Pancreas (tissue), 10 donors: ENCODE measurements at places on chromosomes 3 and 15.

DNA sequence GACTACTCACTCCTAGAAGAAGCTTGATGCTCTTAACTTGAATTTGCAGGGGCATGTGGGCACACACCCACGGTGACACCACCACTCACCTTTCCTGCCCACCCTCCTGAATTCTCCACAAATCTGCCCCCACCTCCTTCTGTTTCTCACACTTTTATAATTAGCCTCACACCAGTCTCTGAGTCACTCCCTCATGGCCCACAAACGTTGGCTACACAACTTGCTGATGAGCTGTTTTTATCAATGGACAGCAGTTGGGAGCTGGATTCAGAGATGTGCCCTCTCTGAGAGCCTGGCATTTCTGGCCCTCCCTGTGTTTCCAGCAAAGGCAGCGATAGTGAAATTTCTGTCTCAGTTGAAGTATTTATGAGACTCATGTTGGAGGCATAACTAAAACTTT lies 1.3 kb downstream of the COLQ start:
- no peak for DNase-seq

DNA sequence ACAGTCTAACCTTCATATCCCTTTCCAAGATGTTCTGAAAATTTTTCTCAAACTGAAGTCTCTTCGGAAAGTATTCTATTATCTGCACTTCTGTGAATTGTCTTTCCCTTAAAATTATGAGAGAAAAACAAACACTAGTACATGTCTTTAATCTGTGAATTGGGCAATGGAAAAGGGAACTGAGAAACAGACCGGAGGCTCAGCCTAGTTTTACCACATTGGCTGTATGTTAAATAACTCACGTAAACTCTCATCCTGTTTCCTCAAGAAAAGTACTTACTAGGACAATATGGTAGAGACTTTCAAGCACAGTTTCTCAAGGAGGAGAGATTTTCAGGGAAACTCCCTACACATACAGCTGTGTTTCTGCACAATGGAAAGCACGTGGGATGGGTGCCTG lies 982.2 kb upstream of the SEMA6D start:
- no peak for DNase-seq

GRCh38 chr3:189082666-189083427 lies 88.9 kb upstream of the TPRG1 start:
- DNase-seq, result no peak

DNA sequence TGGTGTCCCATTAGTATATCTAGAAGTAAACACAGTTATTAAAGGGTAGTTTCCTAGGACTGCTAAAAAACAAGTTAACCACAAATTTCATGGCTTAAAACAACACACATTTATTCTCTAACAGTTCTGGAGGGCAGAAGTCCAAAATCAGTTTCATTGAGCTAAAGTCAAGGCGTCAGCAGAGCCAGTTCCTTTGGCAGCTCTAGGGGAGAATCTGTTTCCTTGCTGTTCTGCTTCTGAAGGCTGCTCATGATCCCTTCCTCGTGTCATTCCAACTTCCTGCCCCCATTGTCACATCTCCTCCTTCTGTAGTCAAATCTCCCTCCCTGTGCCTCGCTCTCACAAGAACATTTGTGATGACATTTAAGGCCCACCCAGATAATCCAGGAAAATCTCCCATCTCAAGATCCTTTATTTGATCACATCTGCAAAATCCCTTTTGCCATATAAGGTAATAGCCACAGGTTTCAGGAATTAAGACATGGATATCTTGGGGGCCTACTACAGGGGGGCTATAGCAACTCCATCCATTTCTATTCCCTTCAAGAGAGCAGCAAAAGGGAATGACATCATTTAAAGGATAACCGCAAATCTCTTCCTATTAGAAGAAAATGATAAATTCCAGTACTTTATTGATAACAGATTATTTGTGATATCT lies 50.1 kb downstream of the GPR176 start:
- DNase-seq, result no peak

DNA sequence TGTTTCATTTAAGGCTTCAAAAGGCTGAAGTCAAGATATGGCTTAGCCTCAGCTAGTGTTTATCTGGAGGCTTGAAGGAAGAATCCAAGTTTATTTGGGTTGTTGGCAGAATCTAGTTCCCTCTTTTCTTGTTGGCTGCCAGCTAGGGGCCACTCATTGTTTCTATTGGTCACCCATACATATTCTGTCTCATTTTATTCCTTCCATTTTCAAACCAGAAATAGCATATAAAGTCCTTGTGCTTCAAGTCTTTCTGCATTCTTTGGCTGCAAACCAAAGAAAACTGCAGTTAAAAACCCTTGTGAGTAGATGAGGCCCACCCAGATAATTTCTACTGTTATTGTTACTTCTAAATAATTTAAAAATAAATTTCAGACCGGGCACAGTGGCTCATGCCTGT lies 301.7 kb downstream of the OXSM start:
- DNase-seq, result no peak

DNA sequence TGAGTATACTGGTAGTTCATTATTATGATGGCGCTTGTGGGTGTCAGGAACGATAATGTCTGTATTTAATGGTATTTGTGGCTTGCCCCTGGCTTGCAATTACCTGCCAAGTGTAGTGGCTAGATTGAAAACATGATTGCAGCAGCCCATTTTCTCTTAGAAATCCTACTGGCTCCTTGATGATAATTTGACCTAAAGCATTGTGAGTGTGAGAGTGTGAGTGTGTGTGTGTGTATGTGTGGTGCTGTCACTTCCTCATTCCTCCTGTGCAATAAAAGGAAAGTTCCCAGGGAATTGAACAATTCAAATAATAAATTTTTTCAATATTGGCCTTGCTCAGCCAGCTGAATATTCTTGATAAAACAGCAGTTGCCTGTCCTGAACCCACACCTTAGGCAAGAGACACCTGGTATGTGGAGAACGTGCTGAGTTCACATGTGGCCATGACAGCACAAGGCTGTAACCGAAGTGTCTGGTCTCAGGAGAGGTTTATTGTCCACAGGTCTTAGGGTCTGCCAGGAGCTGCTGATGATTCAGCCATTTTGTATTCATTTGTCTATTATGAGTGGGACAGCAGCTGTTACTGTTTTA lies 193.3 kb downstream of the CD47 start:
- DNase-seq, result no peak

- no peak for DNase-seq
Measured at GRCh38 chr3:174156200-174156599, 702.9 kb upstream of the NAALADL2 start.

- DNase-seq, result no peak
Measured at GRCh38 chr15:99201408-99202175, 47.8 kb downstream of the TTC23 start.

GRCh38 chr3:64306745-64307144 lies 81.5 kb upstream of the PRICKLE2 start:
- DNase-seq, result no peak

DNA sequence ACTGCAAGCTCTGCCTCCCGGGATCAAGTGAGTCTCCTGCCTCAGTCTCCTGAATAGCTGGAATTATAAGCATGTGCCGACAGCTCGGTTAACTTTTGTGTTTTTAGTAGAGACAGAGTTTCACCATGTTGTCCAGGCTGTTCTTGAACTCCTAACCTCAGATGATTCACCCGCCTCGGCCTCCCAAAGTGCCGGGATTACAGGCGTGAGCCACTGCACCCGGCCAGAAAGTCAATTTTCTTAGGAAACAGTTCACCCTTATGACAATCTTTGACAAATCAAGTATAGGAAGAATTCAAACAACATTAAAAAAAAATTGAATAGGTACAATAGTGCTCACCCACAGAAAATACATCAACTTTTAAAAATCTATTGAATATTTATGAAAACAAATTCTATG lies 23.6 kb upstream of the DUT start:
- DNase-seq, result no peak

DNA sequence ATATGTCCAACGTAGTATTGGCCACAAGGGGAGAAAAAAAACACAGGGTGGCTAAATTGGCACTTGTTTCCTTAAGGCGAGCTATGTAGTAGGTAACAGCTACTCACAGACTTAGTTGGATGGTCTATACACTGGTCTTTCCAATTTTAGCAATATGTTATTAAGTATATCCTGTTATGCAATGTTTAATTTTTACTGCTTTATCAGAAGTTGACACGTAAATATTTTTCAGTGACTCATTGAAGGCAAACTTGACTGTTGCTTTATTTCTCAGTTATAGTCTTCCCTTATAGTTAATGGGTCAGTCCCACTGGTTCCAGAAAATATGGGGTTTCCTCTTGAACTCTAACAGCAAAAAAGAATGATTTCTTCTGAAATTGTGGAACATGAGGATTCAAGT lies 46.5 kb downstream of the ADPGK start:
- DNase-seq, result no peak

GRCh38 chr3:141454906-141455602 lies 31.8 kb upstream of the RASA2 start:
- DNase-seq, result no peak

DNA sequence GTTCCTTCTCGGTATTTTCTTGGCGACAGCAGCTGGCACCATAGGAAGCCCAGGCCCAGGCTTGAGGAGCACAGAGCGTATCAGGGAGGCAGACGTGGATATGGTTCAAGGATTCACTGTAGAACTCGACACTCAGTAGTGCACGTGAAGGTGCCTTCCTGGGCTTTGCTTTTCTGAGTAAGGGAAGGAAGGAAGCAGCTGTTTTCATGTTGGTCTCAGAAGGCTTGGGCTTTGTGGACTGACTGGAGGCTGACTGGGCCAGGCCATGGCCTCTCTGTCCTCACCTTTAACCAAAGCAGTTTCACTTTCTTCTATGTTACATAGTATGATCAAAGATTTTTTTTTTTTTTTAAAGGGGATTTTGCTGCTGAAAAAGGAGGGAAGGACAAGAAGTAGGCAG lies 6.9 kb upstream of the GHRL start:
- DNase-seq, result no peak

GRCh38 chr3:28615971-28616370 lies 267.3 kb upstream of the AZI2 start:
- no peak for DNase-seq

DNA sequence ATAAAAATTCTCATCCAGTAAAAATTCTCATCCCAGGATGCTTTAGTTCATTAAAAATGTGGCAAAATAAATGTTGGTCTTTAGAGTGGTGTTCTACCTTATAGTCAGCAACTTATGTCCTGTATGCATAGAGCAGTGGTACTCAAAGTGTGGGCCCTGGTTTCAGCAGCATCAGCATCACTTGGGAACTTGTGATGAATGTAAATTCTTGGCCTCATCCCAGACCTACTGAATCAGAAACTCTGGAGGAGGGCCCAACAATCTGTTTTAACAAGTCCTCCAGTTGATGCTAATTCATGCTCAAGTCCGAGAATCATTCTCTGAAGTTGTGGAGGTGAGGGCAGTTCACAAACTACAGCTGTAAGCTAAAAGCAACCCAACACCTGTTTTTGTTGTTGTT lies 307.3 kb upstream of the SATB1 start:
- no peak for DNase-seq

- DNase-seq, result no peak
Measured at GRCh38 chr3:106816838-106817237, 560.4 kb upstream of the CCDC54 start.

- peak; percentile 55 for DNase-seq
Measured at GRCh38 chr3:152298393-152299248, 29.9 kb downstream of the MBNL1 start.

- DNase-seq, result no peak
Measured at GRCh38 chr3:159960188-159961148, 28.2 kb upstream of the IL12A start.

- DNase-seq, result no peak
Measured at GRCh38 chr15:51075826-51076523, 18.7 kb downstream of the TNFAIP8L3 start.

GRCh38 chr3:29852767-29853166 lies 571.9 kb downstream of the RBMS3 start:
- no peak for DNase-seq

DNA sequence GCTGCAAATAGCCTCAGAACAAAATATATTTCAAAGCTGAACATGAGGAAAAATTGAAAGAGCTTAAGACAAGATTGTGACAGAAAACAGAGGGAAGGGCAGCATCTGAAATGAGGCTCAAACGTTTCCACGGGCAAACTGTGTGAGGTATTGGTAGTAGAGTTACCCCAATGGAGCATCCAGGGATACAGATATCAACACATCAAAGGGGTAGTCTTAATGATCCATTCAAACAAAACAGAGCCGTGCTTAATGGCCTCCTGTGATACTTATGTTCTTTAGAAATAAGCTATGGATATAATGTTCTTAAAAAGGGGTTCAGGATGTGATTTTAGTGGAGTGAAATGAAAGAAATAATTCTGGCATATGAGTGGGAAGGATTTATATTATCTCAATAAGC lies 430.3 kb upstream of the PDZRN3 start:
- DNase-seq, result no peak

- DNase-seq, result no peak
Measured at GRCh38 chr3:30448450-30449289, 157.7 kb upstream of the TGFBR2 start.

DNA sequence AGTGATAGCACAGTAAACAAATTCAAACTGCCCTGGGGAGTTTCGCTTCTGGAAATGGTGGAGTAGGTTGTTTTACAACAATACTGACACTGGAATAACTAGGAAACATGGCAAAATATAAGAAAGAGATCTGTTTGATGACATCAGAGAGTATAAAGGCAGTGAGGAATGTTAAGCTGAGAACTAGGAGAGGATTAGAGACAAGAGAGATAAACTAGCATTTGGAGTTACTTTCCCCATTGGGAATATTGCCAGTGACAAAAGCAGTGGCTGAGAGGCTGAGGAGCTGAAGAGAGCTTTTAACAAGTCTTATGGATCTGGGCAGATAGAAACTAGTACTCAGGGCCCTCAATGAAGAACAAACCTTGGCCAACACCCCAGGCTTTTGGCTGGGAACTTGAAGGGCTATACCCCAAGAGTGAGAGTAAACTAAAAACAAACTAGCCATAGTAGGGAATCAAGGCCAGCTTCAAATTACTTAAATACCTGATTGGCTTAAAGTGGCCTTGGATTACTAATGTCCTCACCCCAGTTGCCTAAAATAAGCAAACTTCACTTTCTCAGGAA lies 280.4 kb downstream of the KLF13 start:
- no peak for DNase-seq

- DNase-seq, result no peak
Measured at GRCh38 chr3:149860881-149861280, 47.9 kb downstream of the RNF13 start.

GRCh38 chr3:43346978-43347749 lies 60.8 kb downstream of the SNRK start:
- no peak for DNase-seq

GRCh38 chr15:83158393-83158792 lies 49.2 kb downstream of the HDGFL3 start:
- no peak for DNase-seq

DNA sequence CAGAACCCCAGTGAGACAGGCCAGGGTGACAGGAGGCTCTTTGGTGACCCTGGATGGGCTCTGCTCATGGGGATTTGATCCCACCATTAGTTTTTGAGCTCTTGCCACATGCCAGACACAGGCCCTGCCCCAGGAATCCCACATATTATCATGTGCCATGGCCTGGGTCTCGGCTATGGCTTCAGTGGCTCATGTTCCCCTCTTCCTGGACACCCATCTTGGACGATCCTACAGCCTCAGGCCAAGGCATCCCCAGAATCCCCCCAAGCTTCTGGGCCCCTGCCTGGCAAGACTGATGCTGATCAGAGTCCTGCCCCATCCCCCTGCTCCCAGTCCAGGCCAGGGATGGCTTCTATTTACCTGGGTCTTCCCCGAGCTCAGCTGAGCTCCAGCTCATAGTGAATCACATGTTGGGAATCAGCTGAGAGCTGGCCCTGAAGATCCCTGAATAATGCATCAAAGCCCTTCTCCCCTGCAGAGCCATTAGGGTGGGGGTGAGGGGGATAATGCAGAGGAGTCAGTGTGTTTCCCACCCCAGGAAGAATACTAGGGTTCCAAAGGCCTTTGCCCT lies 50.9 kb upstream of the CHRNB4 start:
- no peak for DNase-seq
